Stimulated activated CD8-positive, alpha-beta memory T cell treated with anti-CD3 and anti-CD28 coated beads, Interleukin-4, amount 100 ng/mL, for 1 hour (primary cell): ENCODE measurements at places on chromosomes 13 and 19.

DNA sequence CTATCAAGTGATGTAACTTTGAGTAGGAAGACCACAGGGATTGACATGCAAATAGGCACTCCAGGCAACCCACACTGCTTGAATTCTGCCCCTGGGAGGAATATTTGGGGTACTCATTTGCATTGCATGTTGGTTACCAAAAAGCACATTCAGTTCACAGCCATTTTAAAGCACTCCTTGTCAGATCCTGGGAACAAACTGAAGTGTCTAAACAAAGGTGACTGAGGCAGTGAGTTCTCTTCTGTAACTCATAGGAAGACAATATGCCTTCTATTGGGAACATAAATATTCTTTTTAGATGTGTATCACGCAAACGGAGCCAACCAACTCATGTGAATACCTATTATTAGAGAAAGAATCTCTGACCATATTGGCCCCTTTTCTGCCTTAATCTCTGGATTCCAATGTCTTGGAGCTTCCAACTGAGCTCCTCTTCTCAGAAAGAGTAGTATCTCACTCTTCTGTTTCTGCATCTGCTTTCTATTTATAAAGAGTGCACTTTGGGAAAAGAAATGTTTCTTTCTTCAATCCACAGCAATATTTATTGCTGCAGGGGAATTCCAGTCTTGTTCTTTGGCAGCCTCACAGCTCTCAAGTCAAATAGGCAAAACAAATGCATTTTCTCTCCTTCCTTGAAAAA, 125.7 kb upstream of the NBEA start:
- no peak for DNase-seq

- no peak for DNase-seq
Observed at GRCh38 chr19:15122331-15123030, 15.3 kb downstream of the SYDE1 start.

DNA sequence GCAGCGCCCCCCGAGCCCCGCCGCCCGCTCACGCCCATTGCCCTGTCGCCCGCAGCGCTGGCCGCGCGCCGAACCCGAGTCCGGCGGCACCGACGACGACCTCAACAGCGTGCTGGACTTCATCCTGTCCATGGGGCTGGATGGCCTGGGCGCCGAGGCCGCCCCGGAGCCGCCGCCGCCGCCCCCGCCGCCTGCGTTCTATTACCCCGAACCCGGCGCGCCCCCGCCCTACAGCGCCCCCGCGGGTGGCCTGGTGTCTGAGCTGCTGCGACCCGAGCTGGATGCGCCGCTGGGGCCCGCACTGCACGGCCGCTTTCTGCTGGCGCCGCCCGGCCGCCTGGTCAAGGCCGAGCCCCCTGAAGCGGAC, 518 bp downstream of the KLF2 start:
- no peak for DNase-seq

DNA sequence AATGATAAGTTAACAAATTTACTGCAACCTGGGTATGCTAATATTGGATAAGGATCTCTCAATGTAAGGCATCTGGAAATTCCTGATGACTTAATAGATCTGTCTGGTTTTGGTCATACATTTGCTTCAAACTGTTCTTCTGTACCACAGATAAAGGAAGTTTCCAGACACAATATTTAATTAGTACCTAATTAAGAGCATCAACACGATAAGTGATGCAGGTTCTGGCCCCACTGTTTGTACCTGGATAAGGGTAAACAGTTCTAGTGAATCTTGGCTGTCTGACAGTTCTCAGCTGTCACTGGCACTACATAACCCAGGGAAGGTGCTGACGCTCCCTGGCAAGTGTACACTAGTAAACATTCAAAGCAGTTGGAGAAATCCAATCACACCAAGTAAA, 165.6 kb downstream of the MZT1 start:
- DNase-seq: no peak

GRCh38 chr13:100658363-100658762, 16.2 kb downstream of the TMTC4 start:
- no peak for DNase-seq

- DNase-seq: no peak
Observed at GRCh38 chr19:48617146-48617937, 1.6 kb downstream of the RPL18 start.

DNA sequence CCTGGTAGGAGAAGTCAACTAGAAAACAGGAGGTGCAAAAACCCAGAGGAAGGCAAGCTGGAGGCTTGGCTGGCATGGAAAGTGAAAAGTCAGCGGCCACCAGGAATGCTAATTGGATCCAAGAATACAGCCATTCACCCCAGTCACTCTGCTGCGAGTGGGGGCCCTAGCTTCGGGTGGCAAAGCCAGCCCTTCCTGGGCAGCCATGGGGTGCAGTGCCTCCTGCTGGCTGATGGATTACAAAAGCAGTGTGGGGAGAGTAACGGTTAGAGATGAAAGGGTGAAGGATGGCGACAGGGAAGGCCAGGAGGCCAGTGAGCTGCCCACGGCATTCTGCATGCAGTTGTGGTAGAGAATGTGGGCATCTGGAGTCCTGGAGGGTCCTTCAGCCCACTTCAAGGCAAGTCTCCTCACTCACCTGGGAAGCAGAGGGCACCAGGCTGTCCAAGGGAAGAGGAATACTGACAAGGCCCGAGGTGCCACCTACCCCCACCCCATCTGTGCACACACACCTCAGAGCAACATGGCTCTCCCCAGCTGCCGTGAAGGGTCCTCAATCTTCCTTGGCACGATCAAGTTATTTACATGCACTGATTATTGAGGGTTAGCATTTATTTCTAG, 20.3 kb upstream of the EPHX3 start:
- no peak for DNase-seq

DNA sequence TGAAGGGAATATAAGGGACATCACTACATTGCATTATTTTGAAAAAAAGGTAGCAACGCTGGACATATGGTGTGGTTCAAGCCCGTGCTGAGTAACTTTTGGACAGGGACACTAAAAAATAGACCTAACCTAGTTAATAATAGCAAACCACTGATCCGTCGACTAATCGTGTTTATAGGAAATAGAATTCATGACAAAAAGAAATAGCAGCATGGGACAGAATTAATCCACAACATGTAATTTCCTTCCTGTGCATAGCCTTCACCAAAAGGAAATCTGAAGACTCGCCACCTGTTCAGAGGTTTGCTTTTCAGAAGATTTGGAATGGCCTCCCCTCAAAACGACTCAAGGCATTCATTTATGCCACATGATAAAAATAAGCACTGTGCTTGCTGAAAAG, 128.7 kb downstream of the FGF14 start:
- DNase-seq: no peak

DNA sequence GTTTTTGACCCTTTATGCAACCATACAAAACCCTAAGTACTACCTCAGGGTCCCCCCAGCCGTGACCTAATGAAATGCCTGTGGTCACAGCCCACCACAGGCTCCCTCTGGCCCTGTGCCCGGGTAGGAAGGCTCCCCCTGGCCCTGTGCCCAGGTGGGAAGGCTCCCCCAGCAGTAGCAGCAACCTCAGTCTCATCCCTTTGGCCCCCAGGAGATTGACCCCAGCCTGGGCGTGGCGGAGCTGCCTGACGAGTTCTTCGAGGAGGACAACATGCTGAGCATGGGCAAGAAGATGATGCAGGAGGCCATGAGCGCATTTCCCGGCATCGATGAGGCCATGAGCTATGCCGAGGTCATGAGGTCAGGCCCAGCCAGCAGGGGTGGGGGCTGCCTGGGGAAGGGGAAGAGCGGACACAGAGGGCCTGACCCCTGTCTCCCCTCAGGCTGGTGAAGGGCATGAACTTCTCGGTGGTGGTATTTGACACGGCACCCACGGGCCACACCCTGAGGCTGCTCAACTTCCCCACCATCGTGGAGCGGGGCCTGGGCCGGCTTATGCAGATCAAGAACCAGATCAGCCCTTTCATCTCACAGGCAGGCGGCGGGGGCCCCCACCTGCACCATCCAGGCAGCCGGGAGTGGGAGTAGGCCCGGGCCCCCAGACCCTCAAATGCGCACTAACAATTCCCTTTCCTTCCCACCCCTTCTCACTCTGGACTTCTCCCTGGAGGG, 6.3 kb upstream of the BEST2 start:
- no peak for DNase-seq

GRCh38 chr13:20461481-20461859, 64.2 kb downstream of the CRYL1 start:
- DNase-seq: no peak

- DNase-seq: no peak
Observed at GRCh38 chr19:38046254-38047048, 139.4 kb downstream of the SIPA1L3 start.

GRCh38 chr13:39335721-39336120, 267.3 kb downstream of the LHFPL6 start:
- DNase-seq: no peak
